ENCODE measurements at places on chromosomes 3 and 15.

DNA sequence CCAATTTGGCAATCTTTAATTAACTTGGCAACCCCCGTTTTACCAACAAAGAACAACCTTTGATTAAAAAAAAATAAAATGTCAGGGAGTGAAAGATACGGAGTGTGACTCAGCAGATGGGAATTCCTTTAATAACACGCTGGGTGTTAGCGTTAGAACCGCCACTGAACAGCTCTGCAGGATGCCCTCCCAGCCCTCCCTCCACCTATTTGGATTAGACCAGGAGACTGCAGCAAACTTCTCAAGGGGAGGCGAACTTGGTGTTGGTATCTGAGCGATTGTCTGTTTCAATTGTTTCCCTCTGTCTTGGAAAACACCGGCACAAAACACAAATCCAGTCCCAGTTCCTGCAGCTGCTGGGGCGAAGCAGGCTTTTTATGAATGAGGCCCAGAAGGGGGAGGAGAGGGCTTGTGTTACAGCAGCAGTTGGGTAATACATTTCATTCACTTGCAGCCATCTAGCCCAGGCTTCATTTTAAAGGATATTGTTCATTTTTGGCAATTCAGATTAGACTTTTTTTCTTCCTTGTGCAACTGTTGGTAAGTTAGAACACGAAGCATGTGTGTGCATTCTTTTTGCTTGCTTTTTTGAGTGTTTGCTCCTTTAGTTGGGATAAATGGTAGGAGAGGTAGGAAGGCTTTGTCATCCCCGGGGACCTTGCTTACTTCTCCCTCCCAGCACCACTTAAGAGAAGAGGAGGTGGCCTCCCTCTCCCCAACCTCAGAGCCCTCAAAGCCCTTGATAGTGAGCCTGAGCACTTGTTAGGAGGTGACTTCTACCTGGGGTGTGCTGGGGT, 152.3 kb downstream of the IGF1R start:
- DNase-seq, result no peak

GRCh38 chr3:155007729-155008128, 72.4 kb upstream of the MME start:
- no peak for DNase-seq

DNA sequence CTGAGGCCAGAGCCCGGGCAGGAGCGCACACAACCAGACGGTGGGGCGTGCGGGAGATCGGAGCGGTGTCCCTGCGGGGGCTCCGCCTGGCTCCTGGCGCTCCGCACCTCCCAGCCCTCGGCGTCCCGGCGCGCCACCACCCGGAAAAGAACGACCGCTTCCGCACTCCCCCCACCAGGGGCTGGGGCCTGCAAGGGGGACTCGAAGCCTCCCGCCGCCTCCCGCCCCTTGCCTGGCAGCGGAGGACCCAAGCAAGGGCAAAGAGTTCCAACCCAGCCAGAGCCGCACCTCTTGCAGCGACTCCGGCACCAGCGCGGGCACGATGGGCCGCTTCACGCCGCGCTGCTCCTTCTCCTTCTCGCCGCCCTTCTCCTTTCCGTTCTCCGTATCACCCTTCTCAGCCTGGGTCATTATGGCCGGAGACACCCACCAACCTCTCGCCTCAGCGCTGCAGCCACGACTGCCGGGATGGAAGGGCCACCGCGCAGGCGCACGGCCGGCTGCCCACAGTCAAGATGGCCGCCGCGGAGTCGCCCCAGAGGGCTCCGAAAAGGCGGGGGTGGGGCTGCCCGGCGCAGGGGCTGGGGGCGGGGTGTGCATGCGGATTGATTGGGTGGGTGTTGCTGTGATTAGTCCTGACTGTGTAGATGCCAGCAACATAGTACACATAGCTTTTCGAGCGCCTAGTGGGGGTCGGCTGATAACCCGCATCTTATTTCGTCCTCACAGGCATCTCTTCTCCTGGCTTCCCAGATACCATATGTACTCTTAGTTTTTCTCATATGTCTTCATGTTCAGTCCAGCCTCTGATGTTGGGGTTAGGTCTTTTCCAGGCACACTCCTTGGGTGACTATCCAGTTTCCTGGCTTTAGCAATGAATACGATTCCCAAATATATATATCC, at the start of gene ACTR8:
TSS of gene ACTR8 (minus strand) at position 462 of the 903 bp plus-strand sequence. CDS start at position 411, 51 bp downstream.
- DNase-seq, result peak; percentile 86

GRCh38 chr3:4600493-4600892, 107.3 kb downstream of the ITPR1 start:
- no peak for DNase-seq
